ENCODE measurements at places on chromosomes 1 and 21.

DNA sequence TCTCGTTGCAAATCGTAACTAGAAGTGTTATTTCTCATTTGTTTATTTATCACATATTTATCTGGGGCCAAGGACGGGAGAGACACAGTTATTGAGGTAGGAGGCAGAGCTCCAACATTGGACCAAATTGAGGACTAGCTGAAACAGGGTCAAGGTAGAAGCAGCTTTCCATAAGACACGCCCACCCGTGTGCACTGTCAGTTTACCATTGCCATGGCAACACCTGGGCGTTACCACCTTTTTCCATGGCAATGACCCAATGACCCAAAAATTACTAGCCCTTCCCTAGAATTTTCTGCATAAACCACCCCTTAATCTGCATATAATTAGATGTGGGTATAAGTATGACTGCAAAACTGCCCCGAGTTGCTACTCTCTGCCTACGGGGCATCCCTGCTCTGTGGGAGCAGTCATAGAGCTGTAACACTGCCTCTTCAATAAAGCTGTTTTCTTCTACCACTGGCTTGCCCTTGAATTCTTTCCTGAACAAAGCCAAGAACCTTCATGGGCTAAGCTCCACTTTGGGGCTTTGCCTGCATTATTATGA is 72.7 kb downstream of the FBXO2 start:
- DNase-seq = no peak

DNA sequence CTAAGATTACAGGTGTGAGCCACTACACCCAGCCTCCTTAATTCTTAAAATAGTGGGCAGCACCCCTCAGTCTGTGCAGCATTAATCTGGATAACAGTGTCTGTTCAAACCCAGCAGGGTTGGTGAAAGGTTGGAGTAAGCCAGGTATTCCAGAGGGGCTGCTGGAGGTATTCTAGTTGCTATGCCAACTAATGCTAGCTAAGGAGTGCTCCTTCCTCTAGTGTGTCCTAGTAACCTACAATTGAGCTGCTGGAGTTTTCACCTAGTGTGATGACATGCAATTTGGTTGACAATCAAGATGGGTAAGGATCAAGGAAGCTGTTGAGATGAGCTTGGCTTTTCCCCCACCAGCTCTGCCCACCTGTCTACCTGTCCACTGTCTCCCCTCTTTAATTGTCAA is 100.2 kb upstream of the IPO9 start:
- DNase-seq = no peak

DNA sequence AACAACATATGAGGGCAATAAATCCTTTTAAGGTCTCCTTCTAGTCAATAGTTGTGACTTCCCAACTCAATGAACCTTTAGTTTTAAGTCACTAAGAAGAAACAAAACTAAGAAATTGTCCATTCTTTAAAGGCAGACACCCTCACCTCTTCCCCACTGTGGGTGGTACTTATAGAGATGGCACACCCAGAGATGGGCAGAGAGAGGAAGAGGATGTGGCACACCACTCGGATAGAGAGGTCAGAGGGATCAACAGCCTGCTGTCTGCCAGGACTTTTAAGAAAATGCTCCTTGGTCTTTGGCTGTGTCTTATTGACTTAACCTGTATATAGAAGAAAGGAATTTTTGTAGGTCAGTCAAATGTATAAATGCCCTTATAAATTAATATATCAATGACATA is 45.1 kb downstream of the FASLG start:
- no peak for DNase-seq

DNA sequence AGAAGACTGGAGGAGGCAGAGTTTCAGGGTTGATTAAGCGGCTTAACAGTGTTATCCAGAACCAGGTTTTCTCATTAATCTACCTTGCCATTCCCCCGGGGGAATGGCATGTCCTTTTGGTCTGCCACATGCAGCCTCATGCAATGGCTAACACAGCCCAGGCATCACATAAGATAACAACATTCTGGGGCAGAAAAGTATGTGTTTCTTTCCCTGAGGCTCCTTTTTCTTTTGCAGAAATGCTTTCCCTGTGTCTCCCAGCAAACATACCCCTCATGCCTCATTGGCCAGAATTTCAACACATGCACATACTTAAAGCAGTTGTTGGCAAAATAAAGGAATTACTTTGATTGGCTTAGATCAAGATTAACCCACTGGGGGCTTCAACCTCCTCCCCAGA is 98.6 kb downstream of the OMA1 start:
- DNase-seq = no peak

DNA sequence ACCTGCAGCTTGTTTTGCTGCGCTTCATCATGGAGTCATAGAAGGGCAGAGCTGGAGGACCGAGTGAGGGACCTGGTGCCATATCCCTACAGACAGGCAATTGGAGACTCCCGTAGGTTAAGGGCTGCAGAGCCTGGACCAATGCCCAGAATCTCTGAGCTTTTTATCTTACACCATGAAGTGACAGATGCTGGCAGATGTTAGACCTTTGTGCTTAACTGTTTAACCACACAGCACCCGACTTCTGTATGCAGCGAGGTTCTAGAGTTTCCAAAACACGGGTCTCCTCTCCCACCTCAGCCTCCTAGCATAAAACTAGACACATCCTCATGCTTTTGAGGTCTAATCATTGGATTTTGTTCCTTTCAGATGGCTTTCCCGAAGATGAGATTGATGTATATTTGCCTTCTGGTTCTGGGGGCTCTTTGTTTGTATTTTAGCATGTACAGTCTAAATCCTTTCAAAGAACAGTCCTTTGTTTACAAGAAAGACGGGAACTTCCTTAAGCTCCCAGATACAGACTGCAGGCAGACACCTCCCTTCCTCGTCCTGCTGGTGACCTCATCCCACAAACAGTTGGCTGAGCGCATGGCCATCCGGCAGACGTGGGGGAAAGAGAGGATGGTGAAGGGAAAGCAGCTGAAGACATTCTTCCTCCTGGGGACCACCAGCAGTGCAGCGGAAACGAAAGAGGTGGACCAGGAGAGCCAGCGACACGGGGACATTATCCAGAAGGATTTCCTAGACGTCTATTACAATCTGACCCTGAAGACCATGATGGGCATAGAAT is 47.6 kb downstream of the B3GALT5 start:
- peak; percentile 64 for DNase-seq

DNA sequence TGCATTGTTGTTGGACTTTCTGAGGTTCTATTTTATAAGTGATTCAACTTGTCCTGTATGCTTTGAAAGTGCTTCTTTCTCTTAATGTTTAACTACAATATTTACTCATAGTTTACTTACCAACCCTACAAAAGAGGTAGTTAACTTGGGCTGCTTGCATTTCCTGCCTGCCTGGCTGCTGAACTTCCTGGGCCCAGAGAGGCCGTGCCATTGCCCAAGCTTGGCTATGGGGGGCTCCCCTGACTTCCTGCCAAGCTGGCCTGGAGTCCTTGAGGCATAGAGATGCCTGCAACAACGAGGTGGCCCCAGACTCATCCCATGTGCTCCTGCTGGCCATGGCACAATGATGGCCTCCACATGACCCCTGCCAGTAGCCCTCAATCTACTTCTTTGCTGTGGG is 361.6 kb upstream of the PLD5 start:
- no peak for DNase-seq

GRCh38 chr1:110107867-110108469 is 4.3 kb upstream of the UBL4B start:
- no peak for DNase-seq

DNA sequence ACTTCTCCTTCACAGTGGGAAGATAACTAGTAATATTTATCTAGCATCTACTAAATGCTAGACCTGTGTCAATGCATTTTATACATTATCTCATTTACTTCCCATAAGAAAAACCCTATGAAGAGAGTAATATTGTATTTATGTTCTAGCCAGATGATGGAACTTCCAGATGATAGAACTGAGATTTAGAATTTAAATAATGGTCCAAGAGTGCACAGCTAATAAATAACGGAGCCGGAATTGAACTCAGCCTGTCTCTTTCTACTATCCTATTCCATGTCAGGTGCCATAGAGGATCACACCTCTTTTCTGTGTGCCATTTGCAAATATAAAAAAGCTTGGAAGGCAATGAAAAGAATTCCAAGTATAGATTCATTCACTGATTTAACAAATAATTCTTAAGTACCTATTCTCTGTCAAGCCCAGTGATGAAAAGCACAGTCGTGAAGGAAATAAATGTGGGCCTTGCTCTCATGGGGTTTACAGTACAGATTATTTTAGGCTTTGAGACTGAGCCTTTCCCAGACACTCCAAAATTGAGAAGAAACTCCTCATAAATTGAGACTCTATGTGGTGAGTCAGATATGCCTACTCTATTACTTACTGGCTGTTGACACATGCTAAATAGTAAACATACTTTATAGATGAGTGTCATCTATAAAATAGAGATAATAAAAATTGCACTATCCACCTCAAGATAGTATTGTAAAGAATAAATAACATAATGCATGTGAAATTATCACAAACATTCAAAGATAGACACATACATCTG is 378.0 kb upstream of the PRMT6 start:
- peak; percentile 63 for DNase-seq

- no peak for DNase-seq
Measured at GRCh38 chr1:186046437-186047211, 312.4 kb downstream of the HMCN1 start.

- DNase-seq = no peak
Measured at GRCh38 chr1:20233866-20234265, 47.5 kb upstream of the PLA2G2C start.

DNA sequence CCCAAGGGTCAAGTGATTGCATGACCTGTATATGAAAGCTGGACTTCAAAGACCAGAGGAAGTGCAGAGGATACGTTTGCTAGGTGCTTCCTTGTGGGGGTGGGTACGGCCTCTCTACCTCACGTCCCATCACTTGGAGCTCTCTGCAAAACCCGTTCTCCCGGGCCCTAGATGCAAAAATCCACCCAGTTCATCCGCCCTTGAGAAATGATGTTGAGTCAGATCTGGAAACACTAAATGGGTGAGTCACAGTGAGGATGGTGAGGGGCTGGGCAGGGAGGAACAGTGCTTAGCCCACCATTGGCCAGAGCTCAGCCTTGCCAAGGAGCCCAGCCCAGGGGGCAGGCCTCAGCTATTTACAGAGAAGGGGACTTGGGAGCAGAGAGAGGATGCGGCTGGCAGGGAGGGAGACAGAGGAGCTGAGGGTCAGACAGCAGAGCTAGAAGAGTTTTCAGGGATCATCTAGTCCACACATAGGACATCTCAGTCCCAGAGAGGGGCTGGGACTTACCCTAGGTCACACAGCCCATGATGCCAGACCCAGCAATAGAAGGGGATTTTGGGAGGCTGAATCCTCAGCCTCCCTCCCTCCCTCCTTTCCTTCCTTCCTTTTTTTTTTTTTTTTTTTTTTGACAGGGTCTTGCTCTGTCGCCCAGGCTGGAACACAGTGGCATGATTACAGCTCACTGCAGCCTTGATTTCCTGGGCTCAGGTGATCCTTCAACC is 14.6 kb downstream of the ARHGEF10L start:
- peak; percentile 36 for DNase-seq

DNA sequence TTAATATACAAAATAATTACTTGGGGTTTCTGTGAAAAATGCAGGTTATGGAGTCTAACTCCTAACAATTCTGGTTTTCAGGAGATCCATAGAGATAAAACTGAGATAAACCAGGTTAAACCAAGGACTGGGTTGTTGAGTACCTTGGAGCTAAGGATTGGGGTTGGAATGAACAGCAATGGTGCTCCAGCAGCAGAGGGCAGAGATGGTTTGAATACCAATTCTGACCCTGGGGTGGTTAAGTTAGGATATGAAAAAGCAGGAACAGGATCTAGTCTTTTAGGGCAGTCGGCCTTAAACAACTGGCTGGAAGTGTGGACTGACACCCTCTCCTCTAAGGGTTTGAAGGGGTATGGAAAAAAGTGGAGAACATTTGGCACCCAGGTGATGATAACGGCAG is 53.0 kb downstream of the UROD start:
- no peak for DNase-seq

DNA sequence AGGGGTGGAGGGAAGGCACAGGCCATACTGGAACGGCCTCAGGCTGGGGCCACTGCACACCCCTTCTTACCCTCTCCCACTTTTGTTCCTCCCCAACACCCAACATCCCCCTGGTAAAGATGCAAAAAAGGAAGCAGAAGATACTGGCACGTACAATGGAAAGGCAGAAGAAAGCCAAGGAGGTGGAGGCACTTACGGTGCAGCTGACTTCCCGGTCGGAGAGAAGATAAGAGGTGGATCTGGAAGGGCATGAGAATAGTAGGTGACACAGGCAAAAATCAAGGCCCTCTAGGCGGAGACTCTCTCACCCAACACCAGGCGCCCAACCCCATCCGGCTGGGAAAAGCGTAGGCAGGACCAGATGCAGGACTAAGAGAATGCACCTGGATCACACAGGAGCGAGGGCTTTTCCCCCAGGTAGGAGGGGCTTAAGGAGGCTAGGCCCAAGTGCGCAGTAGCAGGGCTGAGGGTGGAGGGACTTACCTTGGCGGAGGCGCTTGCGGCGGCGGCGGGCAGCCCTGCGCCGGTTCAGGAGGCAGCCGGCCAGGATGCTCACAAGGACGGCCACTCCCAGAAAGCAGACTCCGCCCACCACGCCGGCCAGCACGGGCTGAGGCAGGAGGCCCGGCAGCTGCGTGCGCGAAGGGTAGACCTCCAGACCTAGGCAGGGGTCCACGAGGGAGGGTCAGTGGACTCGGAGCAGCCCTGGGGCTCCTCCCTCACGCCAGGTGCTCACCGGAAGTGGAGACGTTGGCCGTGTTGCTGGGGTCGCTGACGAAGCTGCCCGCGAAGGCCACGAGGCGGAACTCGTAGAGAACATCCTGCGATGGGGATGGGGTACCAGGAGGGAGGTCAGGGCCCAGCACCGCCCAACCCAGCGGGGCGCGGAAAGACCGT is 4.1 kb upstream of the TAGLN2 start:
- DNase-seq = no peak

DNA sequence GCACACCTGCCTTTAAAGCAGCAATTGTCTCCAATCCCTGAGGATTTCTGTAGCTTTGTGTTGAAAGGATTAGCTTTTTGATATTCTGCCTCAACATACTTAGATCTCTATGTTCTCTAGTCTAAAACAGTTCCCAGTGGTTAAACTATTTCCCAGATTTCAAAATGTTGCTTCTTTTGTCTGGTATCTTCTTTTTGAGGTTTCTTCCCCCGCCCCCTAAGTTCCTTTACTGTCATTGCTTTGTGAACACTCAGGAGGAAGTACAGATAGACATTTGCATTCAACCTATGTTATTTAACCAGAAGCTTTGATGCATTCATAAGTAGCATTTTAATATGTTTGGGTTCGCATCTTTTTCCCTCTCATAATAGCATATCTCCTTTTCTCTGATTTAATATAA is 33.5 kb downstream of the CYYR1 start:
- no peak for DNase-seq

DNA sequence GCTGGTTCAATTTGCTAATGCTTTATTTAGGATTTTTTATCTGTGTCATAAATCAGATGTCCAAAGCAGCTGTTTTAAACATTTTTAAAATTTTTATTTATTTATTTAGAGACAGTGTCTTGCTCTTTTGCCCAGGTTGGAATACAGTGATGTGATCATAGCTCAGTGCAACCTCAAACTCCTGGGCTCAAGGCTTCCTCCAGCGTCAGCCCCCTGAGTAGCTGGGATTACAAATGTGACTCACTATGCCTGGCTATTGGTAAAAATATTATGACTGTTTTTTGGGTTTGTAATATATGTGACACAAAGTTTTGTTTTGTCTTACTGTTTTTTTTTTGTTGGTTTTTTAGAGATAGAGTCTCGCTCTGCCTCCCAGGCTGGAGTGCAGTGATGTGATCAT is 11.8 kb downstream of the ZBED6 start:
- no peak for DNase-seq

GRCh38 chr1:241308471-241308870 is 48.5 kb downstream of the RGS7 start:
- no peak for DNase-seq
